ENCODE measurements at places on chromosomes 16 and 17.
A peak's percentile ranks its signal among the peaks of the same experiment; 100 is the strongest.

- H3K36me3 ChIP-seq: no peaks in the 10 kb centered on the region
- DNase-seq: no peak
- no peaks in the 10 kb centered on the region for H3K27me3 ChIP-seq
- no peaks in the 10 kb centered on the region for H3K4me1 ChIP-seq
- H3K27ac ChIP-seq: no peak overlapping the region
Measured at GRCh38 chr17:31538080-31538762, 146.7 kb downstream of the RAB11FIP4 start.

GRCh38 chr17:32609085-32609484 is 122.3 kb downstream of the CDK5R1 start:
- H3K36me3 ChIP-seq: no peaks in the 10 kb centered on the region
- no peaks in the 10 kb centered on the region for H3K27me3 ChIP-seq
- H3K4me1 ChIP-seq: 0 out of 2 replicates have a peak, but pooled peaks cover 7% of the 10 kb centered on the region
- H3K27ac ChIP-seq: no peak overlapping the region
- DNase-seq: no peak

GRCh38 chr17:31250229-31250628 is 46.8 kb downstream of the OMG start:
- H3K4me1 ChIP-seq: peaks cover 8% of the 10 kb centered on the region
- no peak overlapping the region for H3K4me3 ChIP-seq

DNA sequence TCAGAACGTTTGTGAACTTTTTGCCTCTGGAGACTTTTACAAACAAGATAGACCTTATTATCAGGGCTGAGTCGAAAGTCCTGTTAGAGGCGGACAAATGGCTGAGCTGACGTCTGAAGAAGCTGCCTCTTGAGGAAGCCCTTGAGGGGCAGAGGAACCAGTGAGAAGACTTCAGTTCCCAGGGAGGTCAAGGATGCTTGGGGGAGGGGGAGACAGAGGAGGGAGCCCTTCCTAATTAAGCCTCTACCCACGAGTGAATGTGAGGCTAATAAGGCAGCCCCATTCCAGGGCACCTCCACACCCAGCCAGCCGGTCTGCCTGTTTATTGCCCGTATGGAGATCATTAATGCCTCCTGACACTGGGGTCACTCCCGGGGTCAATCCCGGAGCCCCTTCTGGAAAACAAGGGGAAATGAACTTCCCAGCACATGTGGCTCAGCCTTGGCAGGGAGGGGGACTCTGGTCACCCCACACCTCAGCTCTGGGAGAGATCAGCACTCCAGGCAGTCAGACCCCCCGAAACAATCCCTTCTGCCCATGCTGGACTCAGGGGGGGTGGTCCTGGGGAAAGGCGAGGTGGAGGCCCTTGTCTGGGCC is 9.2 kb upstream of the TBX4 start:
- peaks cover 23% of the 10 kb centered on the region for H3K27me3 ChIP-seq
- no peak for DNase-seq
- no peak overlapping the region for H3K4me3 ChIP-seq
- peaks cover 7% of the 10 kb centered on the region for H3K4me1 ChIP-seq
- no peaks in the 10 kb centered on the region for H3K36me3 ChIP-seq
- no peak overlapping the region for H3K27ac ChIP-seq

GRCh38 chr17:81582341-81582740 is 30.2 kb upstream of the FAAP100 start:
- H3K36me3 ChIP-seq: peaks cover 42% of the 10 kb centered on the region
- no peaks in the 10 kb centered on the region for H3K27me3 ChIP-seq
- no peak overlapping the region for H3K27ac ChIP-seq
- H3K4me1 ChIP-seq: no peaks in the 10 kb centered on the region
- no peak for DNase-seq

DNA sequence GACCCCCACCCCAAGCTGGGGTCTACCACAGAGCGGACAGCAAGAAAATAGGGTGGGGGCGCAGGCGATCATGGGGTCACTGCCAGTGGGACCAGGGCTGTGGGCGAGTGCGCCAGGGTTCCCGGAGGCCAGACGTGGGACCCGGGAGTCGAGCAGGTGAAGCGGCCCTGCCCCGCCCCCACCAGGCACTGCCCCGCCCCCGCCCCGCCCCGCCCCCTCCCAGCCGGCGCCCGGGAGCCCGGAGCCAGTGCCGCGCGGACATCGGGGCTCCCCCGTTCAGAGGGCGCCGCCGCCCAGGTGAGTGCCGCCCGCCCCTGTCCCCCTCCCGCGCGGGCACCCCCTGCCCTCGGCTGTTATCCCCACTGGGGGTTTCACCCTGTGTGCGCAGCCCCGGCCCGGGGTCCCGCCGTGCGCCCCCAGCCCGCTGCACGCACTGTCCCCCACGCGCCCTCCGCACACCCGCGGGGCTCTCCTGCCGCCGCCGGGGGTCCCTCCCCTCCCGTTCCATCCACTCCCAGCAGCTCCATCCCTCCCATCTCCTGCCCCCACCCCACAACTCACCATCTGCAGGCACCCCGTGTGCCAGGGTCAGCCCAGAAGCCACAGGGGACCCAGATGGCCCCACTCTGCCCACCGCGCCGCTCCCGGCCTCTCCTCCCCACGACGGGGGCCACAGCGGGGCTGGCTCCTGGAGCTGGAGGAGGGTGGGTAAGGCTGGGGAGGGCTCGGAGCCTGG is at the start of gene SSTR5:
Gene SSTR5, plus strand, starts transcription at position 222 of the 736 bp plus-strand sequence. CDS start 6,122 bp downstream, outside the sequence.
- no peaks in the 10 kb centered on the region for H3K27me3 ChIP-seq
- H3K36me3 ChIP-seq: no peaks in the 10 kb centered on the region
- H3K4me1 ChIP-seq: peaks cover 13% of the 10 kb centered on the region
- H3K4me3 ChIP-seq: peak within 1 kb of the TSS; percentile 59
- H3K27ac ChIP-seq: no peak within 1 kb of the TSS

GRCh38 chr16:26705346-26705745 is 361.4 kb upstream of the C16orf82 start:
- no peaks in the 10 kb centered on the region for H3K27me3 ChIP-seq
- no peak for DNase-seq
- H3K27ac ChIP-seq: no peak overlapping the region
- H3K4me3 ChIP-seq: no peak overlapping the region
- H3K36me3 ChIP-seq: no peaks in the 10 kb centered on the region

DNA sequence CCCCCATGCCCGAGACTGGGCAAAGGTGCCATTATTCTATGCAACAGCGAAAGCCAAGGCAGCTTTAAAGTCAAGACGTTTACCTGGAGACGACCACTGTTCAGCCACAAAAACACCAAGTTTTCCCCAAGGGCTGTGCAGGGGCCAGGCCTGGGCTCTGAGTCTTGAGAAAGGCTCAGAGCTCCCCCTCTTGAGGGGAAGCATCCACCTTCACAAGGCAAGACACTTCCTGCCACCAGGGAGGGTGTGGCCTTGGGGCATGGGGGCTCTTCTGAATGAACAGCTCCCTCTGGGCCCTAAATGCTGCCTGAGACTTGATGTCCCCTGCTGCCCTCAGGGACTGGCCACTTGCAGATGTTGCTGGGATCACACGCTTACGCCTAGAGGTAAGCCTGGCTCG is 26.5 kb downstream of the PDIA2 start:
- 0 out of 2 replicates have a peak, but pooled peaks cover 3% of the 10 kb centered on the region for H3K36me3 ChIP-seq
- no peaks in the 10 kb centered on the region for H3K4me1 ChIP-seq
- no peak overlapping the region for H3K4me3 ChIP-seq
- H3K27me3 ChIP-seq: no peaks in the 10 kb centered on the region

GRCh38 chr17:7557775-7558543 is 591 bp upstream of the TNFSF13 start:
- H3K27me3 ChIP-seq: no peaks in the 10 kb centered on the region
- H3K4me3 ChIP-seq: peak overlapping the region; percentile 41
- H3K27ac ChIP-seq: peak overlapping the region; percentile 19
- H3K36me3 ChIP-seq: no peaks in the 10 kb centered on the region

- H3K27ac ChIP-seq: no peak overlapping the region
- H3K4me3 ChIP-seq: no peak overlapping the region
- no peaks in the 10 kb centered on the region for H3K27me3 ChIP-seq
Measured at GRCh38 chr16:9260666-9261065, 169.2 kb downstream of the HAPSTR1 start.

GRCh38 chr17:81322271-81323082 is 27.4 kb upstream of the SLC38A10 start:
- no peaks in the 10 kb centered on the region for H3K36me3 ChIP-seq
- peaks cover 8% of the 10 kb centered on the region for H3K4me1 ChIP-seq
- H3K27me3 ChIP-seq: no peaks in the 10 kb centered on the region
- DNase-seq: peak; percentile 69
- no peak overlapping the region for H3K27ac ChIP-seq

DNA sequence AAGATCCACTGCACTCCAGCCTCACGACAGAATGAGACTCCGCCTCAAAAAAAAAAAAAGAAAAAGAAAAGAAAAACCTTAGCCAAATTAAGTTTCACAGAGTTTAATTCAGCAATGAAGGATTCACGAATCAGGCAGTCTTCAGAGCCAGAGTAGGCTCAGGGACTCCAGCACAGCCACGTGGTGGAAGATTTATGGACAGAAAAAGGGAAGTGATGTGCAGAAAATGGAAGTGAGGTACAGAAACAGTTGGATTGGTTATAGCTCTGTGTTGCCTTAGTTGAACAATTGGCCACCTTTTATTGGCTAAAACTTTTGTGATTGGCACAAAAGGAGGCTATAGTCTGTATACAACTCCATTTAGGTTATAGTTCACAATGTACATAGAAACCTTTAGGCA is 256.6 kb downstream of the HS3ST3B1 start:
- no peak overlapping the region for H3K4me3 ChIP-seq
- DNase-seq: no peak
- H3K27me3 ChIP-seq: no peaks in the 10 kb centered on the region
- H3K36me3 ChIP-seq: no peaks in the 10 kb centered on the region
- peaks cover 15% of the 10 kb centered on the region for H3K4me1 ChIP-seq
- no peak overlapping the region for H3K27ac ChIP-seq

GRCh38 chr16:11390573-11391495 is 45.6 kb downstream of the RMI2 start:
- H3K4me1 ChIP-seq: peaks cover 12% of the 10 kb centered on the region
- no peaks in the 10 kb centered on the region for H3K36me3 ChIP-seq
- H3K27ac ChIP-seq: peak overlapping the region; percentile 83
- no peak overlapping the region for H3K4me3 ChIP-seq

GRCh38 chr17:29140051-29140621 is 40.1 kb downstream of the MYO18A start:
- H3K27me3 ChIP-seq: no peaks in the 10 kb centered on the region
- H3K36me3 ChIP-seq: no peaks in the 10 kb centered on the region

GRCh38 chr16:30004424-30004776 is 6.4 kb downstream of the DOC2A start:
- no peaks in the 10 kb centered on the region for H3K36me3 ChIP-seq
- DNase-seq: peak; percentile 30
- H3K4me3 ChIP-seq: no peak overlapping the region
- H3K27ac ChIP-seq: no peak overlapping the region
- H3K27me3 ChIP-seq: peaks cover 4% of the 10 kb centered on the region

DNA sequence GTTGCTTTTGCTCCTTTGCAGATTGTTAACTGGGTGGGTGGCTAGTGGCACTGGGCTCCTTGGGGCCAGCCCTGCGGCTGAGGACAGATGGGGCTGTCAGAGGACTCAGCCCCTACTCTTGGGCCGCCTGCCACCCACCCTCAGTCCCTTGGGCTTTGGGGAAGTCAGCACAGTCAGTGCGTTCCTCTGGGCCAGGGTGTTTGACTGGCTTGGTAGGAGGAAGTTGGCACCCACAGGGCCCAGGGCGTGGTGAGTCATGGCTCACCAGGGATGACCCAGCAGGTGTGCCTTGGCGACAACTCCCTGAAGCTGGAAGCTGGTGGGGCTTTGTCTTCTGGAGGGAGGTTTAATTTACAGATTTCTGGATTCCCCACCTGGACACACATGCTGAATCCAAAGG is 32.4 kb downstream of the HAPSTR1 start:
- H3K36me3 ChIP-seq: no peaks in the 10 kb centered on the region
- peaks cover 22% of the 10 kb centered on the region for H3K4me1 ChIP-seq
- no peaks in the 10 kb centered on the region for H3K27me3 ChIP-seq
- DNase-seq: no peak
- no peak overlapping the region for H3K4me3 ChIP-seq

DNA sequence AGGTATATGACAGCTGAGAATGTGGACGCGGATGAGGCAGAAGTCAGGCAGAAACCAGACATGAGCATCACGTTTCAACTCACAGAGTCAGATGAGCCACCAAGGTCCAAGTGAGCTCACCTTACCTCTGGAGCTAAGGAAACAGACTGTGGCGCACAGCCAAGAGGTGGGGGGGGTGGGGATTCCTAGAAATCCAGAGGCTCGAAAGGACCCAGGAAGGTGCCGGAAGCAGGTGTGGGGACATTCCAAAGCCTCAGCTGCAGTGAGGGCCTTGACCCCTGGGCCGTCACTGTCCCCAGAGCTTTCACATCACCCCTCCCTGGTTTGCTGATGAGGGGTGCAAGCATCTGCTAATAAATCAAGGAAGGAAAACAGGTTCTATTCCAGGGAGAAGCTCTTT is 29.3 kb upstream of the RCVRN start:
- H3K27me3 ChIP-seq: no peaks in the 10 kb centered on the region
- DNase-seq: no peak
- no peaks in the 10 kb centered on the region for H3K36me3 ChIP-seq

DNA sequence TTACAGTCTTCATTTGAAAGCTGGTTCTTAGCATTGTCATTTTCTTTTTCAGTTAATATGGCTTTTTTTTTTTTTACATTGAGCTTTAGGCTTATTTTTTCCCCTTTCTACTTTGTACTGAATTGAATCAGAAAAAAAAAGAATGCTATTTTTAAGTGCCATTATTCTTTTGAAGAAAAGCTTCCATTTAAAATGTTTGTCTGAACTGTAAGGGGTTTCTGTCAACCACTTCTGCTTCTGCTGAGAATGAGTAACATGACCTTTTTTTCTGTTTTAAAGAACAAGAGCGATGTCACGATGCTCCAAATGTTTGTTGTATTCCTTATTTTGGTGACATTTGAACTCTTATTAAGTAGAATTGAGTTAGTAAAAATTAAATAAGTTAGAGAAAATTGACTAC is 50.0 kb downstream of the MRTFB start:
- no peaks in the 10 kb centered on the region for H3K27me3 ChIP-seq
- H3K4me3 ChIP-seq: no peak overlapping the region
- H3K27ac ChIP-seq: no peak overlapping the region
- no peak for DNase-seq
- H3K4me1 ChIP-seq: peaks cover 19% of the 10 kb centered on the region

DNA sequence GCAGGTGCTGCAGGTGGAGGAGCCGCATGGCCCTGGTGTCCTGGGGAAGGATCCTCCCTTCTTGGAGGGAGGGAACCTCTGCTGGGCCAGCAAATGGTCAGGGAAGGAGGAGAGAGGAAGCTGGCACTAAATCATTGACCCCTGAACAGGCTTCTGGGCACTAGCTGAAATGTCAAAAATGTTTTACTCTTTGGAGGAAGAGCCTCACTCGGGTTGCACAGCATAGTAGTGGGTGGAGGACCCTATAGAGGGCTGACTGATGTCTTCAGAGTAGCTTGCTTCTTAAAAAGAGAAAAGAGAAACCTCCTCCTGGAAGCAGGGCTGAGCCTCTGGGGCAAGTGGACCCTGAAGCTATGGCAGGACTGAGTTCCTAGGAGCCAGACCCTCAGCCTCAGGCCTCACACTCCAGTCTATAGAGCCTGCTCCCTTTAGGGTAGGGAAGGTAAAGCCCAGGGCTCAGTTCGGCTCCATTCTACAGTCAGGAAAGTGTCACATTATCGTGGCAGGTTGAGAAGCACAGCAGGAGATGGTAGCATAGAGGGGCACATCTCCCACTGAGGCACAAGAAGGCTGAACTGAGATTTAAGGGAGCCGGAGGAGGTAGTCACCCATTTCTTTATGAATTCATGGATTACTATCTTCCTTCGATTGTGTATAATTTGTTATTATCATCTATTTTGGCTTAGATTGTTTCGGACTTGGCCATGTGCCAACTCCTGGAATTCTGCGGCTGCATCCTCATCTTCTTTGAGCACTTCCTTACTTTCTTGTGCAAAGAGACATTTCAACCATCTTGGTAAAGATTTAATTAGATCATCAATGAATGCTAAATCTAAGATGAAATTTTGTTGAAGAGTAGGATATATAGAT is 7.3 kb upstream of the CUEDC1 start:
- H3K4me1 ChIP-seq: no peaks in the 10 kb centered on the region
- no peak overlapping the region for H3K27ac ChIP-seq
- DNase-seq: no peak
